ENCODE measurements at places on chromosomes 16 and 17.

DNA sequence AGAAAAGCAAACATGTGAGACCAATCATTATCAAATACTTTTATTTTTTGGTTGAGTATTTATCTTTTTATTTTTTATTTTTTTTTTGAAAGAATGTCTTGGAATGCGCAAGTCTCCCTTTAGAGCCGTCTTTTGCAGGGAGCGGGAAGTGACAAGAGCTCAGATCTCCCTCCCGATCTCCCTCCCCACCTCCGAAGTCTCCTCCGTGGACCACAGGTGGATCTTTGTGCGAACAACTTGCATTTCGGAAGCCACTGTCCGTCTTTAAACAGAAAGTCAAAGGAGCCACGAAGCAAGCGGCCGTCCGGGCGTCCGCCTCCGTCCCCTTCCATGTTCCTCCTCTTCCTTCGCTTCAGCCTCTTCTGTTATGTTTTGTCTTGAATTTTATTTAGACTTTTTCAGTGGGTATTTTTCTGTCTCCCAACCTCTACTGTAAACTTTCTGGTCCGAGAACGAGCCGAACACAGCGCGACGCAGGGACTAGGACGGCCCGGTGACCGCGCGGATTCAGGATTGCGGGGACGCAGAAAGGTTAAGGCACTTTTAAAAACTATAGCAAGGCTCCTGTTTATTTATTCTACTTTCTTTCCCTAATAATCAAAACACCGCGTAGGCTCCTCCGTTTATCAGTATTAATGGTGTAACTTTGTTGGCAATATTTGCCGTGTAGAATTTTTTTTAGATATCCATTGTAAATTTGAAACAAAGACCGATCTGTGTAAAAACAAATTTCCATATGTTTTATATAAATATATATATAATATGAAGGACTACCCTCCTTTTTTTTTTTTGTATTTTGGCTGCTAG lies 3.3 kb downstream of the FOXF1 start:
- DNase-seq = no peak

DNA sequence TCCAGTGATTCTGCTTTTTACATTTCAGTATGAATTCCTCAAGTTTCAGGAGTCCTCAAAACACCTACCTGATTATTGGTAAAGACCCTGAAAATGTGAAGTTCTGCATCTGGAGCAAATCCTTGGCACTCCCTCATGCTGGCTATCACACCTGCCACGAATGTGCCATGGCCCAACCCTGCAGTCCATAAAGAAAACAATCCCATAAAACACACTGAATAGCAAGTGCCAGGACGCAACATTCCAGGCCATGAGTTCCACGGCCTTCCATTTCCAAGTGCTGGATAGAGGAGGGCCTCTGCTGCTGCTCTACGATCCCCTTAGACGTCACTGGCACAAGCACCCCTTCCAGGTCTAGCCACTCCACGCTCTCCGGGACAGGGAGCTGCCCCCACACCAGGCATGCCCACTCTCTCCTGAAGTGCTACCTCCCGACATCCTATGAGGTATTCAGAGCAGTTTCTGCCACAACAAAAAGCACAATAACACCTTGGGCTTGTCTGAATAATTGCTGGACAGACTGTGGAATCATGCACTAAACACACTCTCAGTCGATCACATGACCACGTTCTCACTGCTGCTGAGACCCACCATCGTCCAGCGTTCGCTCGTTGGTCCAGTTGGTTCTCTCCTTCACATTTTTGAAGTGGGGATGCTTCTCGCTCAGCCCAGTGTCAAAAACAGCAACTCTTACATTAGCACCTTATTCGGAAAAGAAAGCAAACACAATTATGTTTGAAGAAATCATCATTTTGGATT lies 23.4 kb downstream of the MBTPS1 start:
- DNase-seq = no peak

DNA sequence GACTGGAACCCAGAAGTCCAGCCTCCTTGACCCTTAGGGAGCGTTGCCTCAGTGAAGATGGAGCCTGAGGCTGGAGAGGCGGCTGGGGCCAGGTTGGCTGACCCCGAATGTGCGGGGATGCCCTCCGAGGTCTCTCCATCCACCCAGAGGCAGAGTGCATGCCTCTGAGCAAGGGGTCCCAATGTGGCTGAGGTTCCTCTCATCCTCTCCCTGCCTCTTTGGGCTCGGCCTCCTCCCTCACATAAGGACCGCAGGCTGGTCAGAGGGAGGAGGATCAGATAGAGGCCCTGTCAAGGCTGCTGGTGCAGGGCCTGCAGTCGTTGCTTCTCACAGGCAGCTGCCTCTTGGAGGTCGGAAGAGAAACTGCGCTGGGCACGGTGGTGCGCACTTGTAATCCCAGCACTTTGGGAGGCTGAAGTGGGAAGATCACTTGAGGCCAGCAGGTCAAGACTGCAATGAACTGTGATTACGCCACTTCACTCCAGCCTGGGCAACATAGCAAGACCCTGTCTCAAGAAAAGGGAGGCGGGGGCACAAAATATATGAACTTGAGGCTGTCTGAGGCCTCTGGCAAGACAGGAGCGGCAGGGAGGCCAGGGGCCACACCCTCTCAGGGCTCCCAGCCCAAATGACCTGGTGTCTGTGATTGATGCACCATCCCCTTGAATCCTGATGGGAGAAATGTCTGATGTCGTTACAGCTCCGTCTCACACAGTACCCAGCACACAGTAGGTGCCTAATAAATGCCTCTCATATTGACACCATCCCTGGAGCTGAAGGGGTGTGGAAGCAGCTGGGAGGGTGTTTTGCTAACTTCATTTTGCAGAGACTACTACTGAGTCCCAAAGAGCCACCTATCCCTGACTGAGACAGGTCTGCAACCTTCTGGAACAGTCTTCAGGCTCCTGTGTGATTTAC lies 220.1 kb upstream of the GSE1 start:
- no peak for DNase-seq

DNA sequence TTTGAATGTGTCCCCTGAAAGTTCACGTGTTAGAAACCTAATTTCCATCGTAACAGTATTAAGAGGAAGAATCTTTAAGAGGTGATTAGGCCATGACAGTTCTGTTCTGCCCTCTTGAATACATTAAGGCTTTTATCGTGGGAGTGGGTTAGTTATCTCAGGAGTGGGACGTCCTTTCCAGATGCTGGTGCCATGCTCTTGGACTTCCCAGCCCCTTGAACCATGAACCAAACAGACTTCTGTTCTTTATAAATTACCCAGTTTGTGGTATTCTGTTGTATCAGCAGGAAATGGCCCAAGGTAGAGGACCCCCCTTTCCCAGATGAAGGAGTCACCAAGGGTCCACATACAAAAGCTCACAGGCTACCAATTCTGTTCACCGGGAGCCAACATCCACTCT lies 10.1 kb downstream of the GTF3C1 start:
- no peak for DNase-seq

DNA sequence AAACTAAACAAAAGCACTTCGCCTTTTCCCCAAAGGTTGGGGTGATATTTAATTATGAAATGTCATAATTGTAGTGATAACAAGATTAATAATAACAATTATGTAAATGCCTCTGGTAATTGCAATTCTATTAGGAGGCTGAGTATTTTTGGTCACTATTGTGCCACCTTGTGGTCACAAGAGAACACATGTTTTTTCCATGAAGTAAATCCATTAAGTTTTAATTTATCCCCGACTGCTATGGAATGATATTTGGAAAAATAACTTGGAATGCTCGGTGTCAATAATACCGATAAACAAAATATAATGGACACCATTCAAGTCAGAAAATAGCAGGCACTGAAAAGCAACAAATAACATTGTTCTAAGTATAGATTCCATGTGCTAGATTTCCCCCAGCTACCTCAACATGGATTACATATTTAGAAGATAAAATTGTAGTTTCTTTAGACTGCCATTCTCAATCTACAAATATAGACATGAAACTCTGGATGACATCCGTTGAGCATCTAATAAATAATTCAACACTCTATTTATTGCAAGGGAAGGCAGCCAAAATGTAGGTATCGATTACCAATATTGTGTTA lies 25.0 kb upstream of the KCNJ2 start:
- peak; percentile 4 for DNase-seq

DNA sequence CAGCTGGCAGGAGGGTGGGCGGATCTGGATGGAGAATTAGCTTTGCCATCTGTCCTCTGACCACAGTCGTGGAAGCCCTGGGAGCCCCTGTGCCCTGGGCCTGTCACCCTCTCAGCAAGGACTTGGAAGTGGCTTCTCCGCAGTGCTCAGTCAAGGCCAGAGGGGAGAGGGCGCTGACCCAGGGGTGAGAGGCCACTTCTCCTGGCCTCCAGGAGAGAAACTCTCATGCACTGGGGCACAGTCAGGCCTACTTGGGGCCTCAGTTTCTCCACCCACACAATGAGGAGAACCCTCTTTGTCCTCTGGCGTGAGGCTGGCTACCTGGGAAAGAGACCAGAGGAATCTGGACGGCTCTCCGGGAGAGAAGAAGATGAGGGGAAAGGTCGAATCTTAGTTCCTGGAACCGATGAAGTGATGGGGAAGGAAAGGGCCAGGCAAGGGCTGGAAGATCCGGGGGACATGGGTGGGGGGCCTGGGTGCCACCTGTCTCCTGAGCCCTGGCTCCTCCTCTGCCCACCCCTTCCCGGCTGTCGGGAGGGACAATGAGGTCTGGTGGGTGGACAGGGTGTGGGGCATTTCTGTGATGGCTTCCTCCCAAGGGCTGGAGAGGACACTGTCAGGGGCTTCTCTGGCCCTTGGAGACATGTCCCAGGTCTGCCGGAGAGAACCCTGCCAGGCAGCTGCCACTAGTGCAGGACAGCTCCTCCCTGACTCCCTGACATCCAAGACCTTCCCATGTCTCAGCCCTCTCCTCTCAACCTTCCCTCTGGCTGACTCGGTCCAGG lies 9.0 kb upstream of the ARHGAP27 start:
- no peak for DNase-seq

DNA sequence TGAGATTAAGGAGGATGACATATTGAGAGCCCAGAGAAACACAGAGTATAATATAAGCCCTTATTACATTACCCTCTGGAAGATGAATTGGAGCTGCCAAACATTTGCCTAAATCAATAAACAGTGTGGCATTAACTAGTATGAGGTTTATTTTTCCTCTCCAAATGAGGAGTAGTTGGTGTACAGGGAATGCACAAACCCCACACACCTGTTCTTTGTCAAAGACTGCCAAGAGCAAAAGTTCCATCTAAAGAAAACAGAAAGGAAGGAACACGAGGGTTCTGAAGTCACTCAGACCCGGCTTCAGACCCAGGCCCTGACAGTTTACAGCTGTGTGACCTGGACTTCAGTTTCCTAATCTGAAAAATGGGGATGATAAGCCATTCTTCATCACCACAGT lies 138.1 kb downstream of the SHISA9 start:
- DNase-seq = no peak

DNA sequence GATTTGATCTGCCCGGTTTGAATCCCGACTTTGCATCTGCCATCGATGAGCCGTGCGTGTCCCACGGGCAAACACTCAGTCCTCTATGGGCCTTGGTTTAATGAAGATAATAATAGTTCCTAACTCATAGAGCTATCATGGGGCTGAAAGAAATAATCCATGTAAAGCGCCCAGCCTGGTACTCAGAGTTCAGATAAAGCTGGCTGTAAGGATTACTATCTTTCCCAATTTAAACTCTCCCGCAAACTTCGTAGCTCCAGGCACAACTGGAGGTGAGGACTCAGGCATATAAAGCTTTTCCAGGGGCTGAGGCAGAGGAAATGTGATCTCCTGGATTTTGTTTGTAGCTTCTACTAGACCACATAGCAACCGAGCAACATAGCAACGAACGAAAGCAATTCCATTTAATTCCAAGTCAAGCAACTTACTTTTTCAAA lies 16.3 kb downstream of the ALOX15 start:
- no peak for DNase-seq

DNA sequence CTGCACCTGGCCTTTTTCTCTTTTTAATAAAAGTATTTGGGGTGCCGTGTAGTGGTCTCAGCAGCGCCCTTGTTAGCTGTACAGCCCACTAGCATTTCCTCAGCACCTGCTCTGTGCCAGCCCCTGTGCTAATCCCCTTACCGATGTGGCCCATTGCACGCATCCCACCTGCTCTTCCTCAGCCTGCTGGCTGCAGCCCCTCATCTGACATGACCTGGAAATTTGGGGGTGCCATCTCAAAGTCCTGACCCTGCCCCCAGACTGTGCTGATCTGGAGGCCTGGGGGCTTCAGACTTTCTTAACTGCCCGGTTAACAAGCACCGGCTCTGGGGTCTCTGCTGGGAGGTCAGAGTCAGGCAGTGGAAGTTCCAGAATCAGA lies 10.4 kb downstream of the GPRC5C start:
- no peak for DNase-seq

DNA sequence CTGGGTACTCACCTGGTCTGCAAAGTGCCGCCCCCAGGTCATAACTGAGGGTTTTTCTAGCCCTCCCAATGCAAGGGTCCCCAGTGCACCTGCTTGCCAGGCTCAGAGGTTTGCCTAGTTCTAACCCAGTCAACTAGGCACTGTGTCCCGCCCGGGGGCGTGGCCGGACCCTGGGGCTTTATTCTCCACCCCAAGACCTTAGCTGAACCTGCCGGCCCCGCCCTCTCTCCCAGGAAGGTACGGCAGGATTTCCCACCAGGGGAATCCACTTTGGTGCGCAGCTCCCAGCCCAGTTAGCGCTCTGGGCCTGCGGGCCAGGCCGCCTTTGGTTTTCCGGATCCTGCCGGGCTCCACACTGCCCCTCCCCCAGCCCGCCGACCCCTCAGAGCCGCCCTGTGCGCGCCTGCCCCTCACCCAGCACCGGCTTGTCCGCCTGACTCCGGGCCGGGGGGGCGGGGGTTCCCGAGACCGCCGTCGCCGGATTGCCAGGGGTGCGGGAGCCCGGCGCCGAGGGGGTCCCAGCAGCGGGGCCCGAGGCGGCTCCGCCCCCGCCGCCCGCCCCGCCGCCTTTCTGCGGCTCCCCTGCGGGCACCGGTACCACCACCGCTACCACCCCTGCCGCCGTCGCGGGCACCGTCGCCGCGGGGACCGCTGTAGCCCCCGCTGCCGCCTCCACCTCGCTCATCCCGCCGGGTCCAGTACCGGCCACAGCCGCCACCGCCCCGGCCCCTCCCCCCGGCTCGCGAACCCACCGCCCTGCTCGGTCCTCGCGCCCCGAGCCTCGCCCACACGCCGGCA lies 424 bp downstream of the YBX2 start:
- DNase-seq = no peak

DNA sequence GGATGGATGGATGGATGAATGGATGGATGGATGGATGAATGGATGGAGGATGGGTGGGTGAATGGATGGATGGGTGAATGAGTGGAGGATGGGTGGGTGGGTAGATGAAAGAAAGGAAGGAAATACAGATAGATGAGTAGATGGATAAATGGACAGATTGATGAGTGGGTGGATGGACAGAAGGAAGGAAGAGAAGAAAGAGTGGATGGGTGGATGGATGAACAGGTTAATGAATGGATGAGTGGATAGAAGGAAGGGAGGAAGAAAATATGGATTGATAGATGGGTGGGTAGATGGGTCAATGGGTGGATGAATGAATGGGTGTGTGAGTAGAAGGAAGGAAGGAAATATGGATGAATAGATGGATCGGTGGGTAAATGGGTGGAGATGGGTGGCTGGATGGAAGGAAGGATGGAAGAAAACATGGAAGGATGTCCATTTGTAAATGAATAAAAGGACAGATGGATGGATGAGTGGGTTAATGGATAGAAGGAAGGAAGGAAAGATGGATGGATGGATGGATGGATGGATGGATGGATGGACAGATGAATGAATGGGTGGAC lies 97.3 kb upstream of the TNRC6C start:
- no peak for DNase-seq
